ENCODE measurements at places on chromosomes 6 and 20. TPM values are rescaled to one million over a fixed set of nuclear protein-coding genes. Genes with fewer than 3 reads are reported as not detected.

SPTLC3 gene
- total RNA-seq = not detected

CST3 gene
- 5.4 TPM for total RNA-seq

UQCC2 gene
- 53.1 TPM for total RNA-seq

CLIC5 gene
- 0.38 TPM for total RNA-seq

C6orf15 gene
- total RNA-seq = not detected

NOX3 gene
- not detected for total RNA-seq

TCP11 gene
- not detected for total RNA-seq

EDN1 gene
- total RNA-seq = 0.20 TPM

CALHM5 gene
- not detected for total RNA-seq

RARS2 gene
- 21.8 TPM for total RNA-seq

ABHD16B gene
- not detected for total RNA-seq

FILIP1 gene
- not detected for total RNA-seq

SMLR1 gene
- total RNA-seq = not detected

MEI4 gene
- not detected for total RNA-seq

CDYL gene
- 52.5 TPM for total RNA-seq

SIRPB2 gene
- total RNA-seq = not detected

NKX2-4 gene
- not detected for total RNA-seq

RMND1 gene
- 19.2 TPM for total RNA-seq

SYNGAP1 gene
- total RNA-seq = 17.7 TPM

SH3BGRL2 gene
- total RNA-seq = not detected

YWHAB gene
- 283 TPM for total RNA-seq

C20orf96 gene
- 6.2 TPM for total RNA-seq

BFSP1 gene
- total RNA-seq = 0.14 TPM

BPI gene
- not detected for total RNA-seq

Measured in natural killer cell treated with Interleukin-12 subunit alpha and Interleukin-12 subunit beta and Interleukin-15 and Interleukin-18, amount 100 ng/mL, for 72 hours (primary cell).